ENCODE measurements at places on chromosomes 12 and 14. TPM values are rescaled to one million over a fixed set of nuclear protein-coding genes. Genes with fewer than 3 reads are reported as not detected.

- no peak for DNase-seq
Measured at GRCh38 chr12:51191516-51192283, 18.8 kb upstream of the TFCP2 start.

GRCh38 chr14:72824051-72824450 is 69.8 kb downstream of the DPF3 start:
- no peak for DNase-seq

TOMM20L gene
- not detected for polyA plus RNA-seq

BIN2 gene
- 1.4 TPM for polyA plus RNA-seq

- peak; percentile 38 for DNase-seq
Measured at GRCh38 chr12:122437656-122438121, 15.2 kb upstream of the CLIP1 start.

DNA sequence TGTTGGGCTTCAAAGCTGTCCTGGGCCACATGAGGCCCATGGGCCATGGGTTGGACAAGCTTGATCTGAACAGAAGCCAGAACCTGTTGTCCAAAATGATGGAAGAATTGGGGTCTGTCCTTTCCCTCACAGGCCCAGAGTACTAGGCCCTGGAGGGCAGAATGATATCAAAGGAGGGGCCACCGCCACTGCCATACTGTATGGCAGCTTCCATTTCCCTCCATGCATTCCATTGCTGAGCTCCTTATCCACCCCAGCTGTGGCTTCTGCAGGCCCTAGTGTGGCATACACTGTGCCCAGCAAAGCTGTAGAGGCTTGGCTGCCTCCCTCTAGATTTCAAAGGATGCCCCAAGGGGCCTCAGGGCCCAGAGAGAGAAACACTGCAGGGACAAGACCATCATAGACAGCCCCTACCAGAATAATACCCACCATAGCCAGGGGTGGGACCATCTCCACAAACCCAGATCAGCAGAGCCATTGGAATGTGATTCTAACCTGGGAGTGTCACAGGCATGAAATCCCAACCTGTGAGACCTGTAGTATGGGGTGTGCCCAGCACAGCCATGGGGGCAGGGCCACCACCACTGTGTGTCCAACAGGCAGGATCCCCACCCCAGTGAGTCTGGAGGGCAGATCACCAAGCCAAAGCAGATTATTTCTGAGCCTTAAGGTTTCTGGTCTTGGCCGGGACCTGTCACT is 61.4 kb upstream of the BEGAIN start:
- DNase-seq, result no peak

GRCh38 chr14:72213424-72213823 is 281.2 kb downstream of the RGS6 start:
- DNase-seq, result no peak

GRCh38 chr12:51432921-51433320 is 8.3 kb downstream of the SLC4A8 start:
- DNase-seq, result no peak

- no peak for DNase-seq
Measured at GRCh38 chr14:61972711-61973110, 210.5 kb downstream of the SNAPC1 start.

AQP5 gene
- 1.1 TPM for polyA plus RNA-seq

GRCh38 chr14:72808564-72808963 is 85.3 kb downstream of the DPF3 start:
- no peak for DNase-seq

TMED8 gene
- 1.8 TPM for polyA plus RNA-seq

GDF3 gene
- polyA plus RNA-seq, result 0.22 TPM

ARHGEF40 gene
- polyA plus RNA-seq, result 25.2 TPM

DNA sequence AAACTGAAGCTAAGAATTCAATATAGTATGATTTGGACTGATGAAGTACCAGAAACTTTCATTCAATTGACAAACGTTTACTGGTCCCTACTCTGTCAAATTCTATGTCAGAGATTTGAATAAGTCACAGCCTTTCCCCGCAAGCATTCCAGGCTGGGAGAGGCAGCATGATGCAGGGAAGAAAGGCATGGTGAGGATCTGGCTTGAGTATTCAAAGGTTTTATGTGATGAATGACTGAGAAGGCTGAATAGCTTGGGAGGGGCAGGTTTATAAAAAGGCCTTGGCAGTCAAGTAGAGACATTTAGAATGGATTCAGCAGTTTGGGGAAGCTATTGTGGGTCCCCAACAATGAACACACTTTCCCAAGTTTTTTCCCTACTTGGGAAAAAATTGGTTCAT is 431.8 kb downstream of the DPF3 start:
- DNase-seq, result no peak

CARMIL3 gene
- polyA plus RNA-seq, result 0.13 TPM

- DNase-seq, result no peak
Measured at GRCh38 chr14:104680806-104681688, 8.4 kb upstream of the INF2 start.

GRCh38 chr14:51472881-51473280 is 178.8 kb upstream of the FRMD6 start:
- DNase-seq, result no peak

- DNase-seq, result no peak
Measured at GRCh38 chr14:51880835-51881580, 20.6 kb downstream of the GNG2 start.

DNA sequence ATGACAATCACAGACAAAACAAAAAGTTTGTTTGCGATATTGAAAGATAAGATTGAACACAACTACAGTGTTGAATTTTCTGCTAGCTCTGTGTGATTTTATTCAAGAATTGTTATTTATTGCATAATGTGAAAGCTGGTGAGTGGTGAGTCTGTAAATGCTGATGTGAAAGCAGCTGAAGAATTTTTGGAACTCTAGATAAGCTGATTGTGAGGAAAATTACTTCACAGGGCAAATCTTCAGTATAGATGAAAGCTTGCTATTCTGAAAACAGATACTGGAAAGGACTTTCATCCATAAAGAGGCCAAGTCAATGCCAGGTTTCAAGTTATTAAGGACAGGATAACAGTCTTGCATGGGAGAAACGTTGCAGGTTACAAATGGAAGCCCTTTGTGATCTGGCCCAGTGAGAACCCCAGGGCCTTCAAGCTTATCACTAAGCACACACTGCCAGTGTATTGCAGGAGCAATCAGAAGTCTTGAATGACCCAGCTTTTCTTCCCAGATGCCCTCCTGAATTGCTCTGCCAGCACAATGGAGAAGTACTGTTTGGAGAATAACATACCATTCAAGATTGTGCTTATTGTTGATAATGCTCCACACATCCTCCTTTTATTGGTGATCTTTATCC is 153.7 kb downstream of the PCNX1 start:
- no peak for DNase-seq

- no peak for DNase-seq
Measured at GRCh38 chr14:25108959-25109358, 59.0 kb upstream of the STXBP6 start.
